ENCODE measurements at places on chromosomes 1 and 21. TPM values are rescaled to one million over a fixed set of nuclear protein-coding genes. Genes with fewer than 3 reads are reported as not detected.

DNA sequence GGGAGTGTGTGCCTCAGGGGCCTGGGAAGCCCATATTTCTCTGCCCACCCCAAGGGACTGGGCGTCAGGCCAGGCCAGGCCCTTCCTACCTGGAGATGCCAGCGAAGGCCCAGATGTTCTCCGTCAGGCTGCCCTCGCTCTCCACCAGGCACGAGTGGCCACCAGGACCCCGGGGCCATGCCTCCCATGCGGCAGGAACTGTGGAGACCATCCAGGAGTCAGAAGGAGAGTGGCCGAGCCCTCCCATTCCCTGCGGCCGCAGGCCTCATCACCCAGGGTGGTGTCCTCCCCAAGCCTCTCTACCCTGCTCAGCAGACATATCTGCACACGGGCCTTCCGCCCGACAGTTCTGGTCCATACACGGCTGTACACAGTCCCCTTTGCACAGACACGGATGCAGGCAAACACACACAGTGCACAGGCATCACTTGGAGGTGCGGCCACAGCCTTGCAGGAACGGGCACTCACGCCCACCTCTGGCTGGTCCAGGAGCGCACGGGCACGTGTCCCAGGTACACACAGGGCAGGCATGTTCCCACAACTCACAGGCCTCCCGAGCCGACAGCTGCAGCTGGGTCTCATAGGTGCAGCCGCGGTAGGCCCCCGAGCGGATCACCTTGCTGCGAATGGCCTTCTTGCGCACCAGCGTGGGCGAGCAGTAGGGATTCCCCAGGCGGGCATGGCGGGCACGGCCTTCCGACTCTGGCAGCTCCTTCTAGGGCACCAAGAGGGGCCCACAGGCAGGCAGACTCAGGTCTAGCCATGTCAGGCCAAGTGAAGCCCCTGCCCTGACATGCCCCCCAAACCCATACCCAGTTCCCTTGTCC is 5.9 kb upstream of the KIF17 start:
- no peak for DNase-seq
- H3K27ac ChIP-seq, result no peak overlapping the region
- H3K4me1 ChIP-seq, result no peaks in the 10 kb centered on the region
- H3K4me3 ChIP-seq, result no peak overlapping the region
- peaks cover 23% of the 10 kb centered on the region for H3K27me3 ChIP-seq

DNA sequence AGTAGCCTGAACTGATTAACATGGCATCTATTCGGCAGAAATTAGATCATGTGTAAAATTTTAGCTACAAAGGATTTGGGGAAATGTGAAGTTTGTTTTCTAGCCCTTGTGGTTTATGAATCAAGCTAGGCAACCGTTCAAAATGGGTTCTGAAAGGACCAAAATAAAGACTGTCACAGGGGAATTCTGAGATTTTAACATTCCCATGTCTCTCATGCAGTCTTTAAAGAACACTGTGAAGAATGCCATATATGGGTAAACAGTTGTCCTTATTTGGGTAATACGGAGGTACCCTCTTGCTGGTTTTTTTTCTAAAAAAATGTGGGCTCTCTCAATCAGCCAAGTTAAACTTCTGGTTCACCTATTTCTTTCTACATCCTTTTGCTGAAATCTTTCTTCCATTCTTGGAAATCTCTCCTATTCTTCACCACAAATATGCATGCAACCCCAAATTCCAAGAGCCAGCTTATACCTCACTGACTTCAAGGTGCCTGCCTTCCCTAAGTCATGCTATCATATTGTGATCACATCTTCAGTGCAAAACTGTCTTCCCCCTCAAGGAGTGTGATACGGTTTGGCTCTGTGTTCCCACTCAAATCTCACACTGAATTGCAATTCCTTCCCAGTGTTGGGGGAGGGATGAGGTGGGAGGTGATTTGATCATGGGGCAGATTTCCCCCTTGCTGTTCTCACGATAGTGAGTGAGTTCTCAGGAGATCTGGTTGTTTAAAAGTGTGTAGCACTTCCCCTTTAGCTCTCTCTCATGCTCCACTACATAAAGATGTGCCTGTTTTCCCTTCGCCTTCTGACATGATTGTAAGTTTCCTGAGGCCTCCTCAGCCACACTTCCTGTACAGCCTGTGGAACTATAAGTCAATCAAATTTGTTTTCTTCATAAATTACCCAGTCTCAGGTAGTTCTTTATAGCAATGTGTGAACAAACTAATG is 308.7 kb downstream of the TTLL7 start:
- H3K4me1 ChIP-seq, result peaks cover 20% of the 10 kb centered on the region
- DNase-seq, result no peak
- H3K4me3 ChIP-seq, result no peak overlapping the region
- H3K27ac ChIP-seq, result no peak overlapping the region
- H3K27me3 ChIP-seq, result peaks cover 7% of the 10 kb centered on the region
- no peaks in the 10 kb centered on the region for H3K36me3 ChIP-seq

DNA sequence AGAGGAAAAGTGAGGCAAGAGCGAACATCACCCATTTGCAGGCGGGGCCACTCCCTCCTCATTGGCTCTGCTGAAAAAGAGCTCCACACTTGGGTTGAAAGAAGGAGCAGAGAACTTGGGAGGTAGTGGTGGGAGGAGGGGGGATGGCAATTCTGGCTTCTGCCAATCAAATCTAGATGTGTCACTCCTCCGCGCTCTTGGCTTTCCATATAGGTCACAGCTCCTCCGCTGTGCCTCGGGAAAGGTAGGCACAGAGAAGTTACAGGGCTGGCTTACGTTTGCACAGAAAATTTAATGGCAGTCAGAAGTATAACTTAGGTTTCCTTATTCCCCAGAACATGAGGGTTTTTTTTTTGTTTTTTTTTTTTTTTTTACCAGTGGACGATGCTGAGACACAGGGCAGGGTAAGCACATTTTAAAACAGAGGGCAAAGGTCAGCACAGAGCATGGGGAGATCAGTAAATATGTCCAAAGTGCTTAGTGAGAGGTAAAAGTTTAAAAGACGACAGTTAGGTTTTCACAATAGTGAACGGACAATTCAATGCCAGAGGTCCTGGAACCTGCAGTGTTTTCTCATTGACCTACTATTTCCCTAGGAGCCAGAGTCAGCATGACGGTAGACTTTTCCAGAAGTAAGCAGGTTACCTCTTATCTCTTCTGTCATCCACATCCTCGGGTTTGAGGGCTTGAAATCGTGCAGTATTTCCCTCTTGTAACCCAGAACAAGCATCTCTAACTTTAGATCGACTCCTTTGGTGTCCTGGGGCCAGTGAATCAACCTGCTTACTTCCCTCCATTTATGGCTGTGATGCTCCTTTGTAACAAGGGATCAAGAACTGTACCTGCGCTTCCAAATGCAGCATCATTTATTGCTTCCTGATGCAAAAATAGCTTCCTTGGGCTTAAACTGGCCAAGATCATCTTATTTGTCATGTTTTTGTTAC is 258.9 kb upstream of the PROX1 start:
- H3K27me3 ChIP-seq, result no peaks in the 10 kb centered on the region
- no peak overlapping the region for H3K4me3 ChIP-seq
- no peaks in the 10 kb centered on the region for H3K36me3 ChIP-seq
- no peaks in the 10 kb centered on the region for H3K4me1 ChIP-seq
- no peak for DNase-seq
- no peak overlapping the region for H3K27ac ChIP-seq

GRCh38 chr1:24400065-24400464 is 13.5 kb downstream of the STPG1 start:
- H3K4me1 ChIP-seq, result peaks cover 2% of the 10 kb centered on the region
- no peak overlapping the region for H3K27ac ChIP-seq

GRCh38 chr1:150156868-150157603 is 7.3 kb downstream of the PLEKHO1 start:
- DNase-seq, result no peak
- peaks cover 62% of the 10 kb centered on the region for H3K36me3 ChIP-seq
- no peak overlapping the region for H3K4me3 ChIP-seq
- peak overlapping the region; percentile 12 for H3K27ac ChIP-seq

GRCh38 chr1:13535227-13535626 is 21.4 kb upstream of the LRRC38 start:
- no peak for DNase-seq
- no peaks in the 10 kb centered on the region for H3K36me3 ChIP-seq
- no peak overlapping the region for H3K4me3 ChIP-seq
- H3K4me1 ChIP-seq, result no peaks in the 10 kb centered on the region

GRCh38 chr1:18041685-18042355 is 65.8 kb upstream of the IGSF21 start:
- no peaks in the 10 kb centered on the region for H3K36me3 ChIP-seq
- H3K27ac ChIP-seq, result no peak overlapping the region
- no peaks in the 10 kb centered on the region for H3K4me1 ChIP-seq
- no peaks in the 10 kb centered on the region for H3K27me3 ChIP-seq
- DNase-seq, result no peak
- H3K4me3 ChIP-seq, result no peak overlapping the region

DNA sequence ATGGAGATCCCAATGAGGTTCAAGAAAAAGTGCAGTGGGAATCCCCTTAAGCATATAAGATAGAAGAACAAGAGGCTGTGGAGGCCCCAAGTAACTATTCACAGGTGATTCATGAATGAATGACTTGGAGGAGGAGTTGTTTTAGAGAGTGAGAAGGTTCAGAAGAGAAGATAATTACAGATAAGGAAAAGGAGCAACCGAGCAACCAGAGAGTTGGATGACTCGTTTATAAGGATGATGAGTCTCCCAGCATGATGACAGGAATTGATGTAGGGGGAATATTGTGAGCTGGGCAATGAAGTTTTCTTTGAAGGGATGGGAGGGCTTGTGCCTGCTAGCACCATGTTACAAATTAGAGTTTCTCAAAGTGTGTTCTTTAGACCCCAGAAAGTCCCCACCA is 9.8 kb downstream of the C8A start:
- no peaks in the 10 kb centered on the region for H3K36me3 ChIP-seq
- no peak for DNase-seq
- no peaks in the 10 kb centered on the region for H3K4me1 ChIP-seq
- H3K27ac ChIP-seq, result no peak overlapping the region

DNA sequence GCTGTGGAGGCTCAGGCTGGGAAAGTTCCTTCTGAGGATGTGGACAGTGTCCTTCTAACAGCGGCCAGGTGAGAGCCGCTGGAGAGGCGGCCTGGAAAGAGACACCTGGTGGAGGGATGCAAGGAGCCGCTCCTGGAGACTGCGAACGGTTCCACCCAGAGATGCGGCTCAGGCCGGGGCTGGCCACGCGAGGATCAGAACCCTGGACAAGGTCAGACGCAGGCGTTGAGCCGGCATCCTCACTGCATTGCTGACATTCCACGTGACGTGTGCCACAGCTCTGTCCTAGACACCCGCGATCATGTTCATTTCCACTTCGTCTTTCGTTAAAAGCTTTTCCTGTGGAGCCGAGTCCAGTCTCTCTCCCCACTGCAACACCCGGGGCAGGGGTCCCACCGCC is 28.8 kb downstream of the CFAP74 start:
- no peak for DNase-seq
- no peaks in the 10 kb centered on the region for H3K4me1 ChIP-seq
- no peaks in the 10 kb centered on the region for H3K27me3 ChIP-seq
- H3K36me3 ChIP-seq, result no peaks in the 10 kb centered on the region
- no peak overlapping the region for H3K27ac ChIP-seq

DNA sequence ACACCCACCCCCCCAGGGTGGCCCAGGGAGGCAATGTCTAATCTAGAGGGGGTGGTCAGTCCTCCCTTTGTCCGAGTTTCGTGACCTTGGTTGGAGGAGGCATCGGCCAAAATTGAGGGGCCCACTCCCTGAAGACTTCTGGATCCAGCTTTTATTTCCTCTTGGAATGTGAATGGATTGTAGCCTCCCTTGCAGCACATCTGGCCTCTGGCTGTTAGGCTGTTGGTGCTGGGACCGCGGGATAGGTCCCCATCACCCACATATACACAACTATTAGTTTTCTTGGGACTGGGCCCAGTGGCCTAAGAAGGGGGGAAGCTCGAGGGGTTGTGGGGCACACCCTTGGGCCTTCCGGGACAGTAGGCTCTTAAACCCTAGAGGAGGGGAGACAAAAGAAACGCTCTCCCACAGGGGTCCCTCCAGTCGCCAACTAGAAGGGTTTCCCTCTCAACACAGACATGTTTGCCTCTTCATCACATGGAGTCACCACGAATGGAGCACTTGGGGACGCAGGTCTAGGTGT is 2.5 kb downstream of the LHX4 start:
- H3K36me3 ChIP-seq, result no peaks in the 10 kb centered on the region
- peaks cover 27% of the 10 kb centered on the region for H3K4me1 ChIP-seq
- no peak for DNase-seq
- H3K27ac ChIP-seq, result no peak overlapping the region

DNA sequence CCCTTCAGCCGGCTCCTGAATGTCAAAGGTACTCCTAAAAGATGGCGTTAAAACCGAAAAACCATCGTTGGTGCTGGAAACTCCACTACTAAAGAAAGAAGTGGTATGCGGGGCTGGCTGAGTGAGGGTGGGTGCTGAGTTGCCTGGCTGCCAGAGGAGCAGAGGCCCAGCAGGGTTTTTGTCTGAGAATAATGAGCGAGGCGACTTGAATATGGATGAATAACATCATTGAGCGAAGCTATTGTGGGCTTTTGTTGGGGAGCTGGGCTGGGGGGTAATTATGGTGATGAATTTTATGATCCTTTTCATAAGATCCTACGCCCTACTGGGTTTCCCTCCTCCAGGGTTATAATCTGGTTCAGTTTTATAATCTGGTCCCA is 2.0 kb downstream of the PDPN start:
- no peak for DNase-seq
- H3K4me3 ChIP-seq, result no peak overlapping the region

The GFI1 gene
- total RNA-seq, result 85.1 TPM

DNA sequence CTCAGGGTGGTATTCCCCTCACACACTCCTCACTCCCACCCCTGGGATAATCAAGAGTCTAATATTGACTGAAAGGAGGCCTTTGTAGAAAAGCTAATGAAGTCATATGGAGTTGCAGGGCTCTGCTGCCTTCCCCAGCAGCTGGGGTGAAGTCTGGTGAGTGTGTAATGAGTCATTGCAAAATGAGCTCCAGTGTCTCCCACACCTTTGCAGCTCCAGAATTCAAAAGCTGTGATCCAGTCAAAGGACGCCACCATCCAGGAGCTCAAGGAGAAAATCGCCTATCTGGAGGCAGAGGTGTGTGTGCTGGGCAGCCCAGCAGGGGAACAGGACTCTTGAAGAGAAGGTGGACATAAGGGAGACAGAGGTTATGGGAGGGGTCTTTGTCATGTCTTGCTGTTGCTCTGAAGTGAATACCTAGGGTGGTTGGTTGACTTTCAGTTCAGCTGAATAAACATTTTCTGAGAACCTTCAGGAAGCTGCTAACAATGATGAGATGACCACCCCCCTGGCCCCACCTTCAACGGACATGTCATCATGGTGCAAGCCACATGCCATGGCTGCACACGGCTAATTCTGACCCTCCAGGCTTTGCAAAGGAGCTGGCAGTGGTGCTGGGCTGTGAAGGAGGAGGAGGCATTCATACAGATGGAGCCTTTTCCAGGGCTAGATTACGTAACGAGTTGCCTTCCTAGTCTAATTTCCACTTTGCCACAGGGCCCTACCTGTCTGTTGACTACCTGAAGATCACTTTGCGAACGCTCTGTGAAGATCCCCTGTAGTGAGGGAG is 32.2 kb upstream of the SNX27 start:
- peaks cover 10% of the 10 kb centered on the region for H3K4me1 ChIP-seq
- DNase-seq, result no peak
- no peaks in the 10 kb centered on the region for H3K27me3 ChIP-seq
- no peak overlapping the region for H3K27ac ChIP-seq

- no peaks in the 10 kb centered on the region for H3K4me1 ChIP-seq
- no peak for DNase-seq
- H3K27ac ChIP-seq, result no peak overlapping the region
- H3K36me3 ChIP-seq, result no peaks in the 10 kb centered on the region
Measured at GRCh38 chr1:213266983-213267772, 216.1 kb downstream of the RPS6KC1 start.

The ARTN gene
- 0.43 TPM for total RNA-seq

Data from activated CD4-positive, alpha-beta T cell treated with anti-CD3 and anti-CD28 coated beads, Interleukin-2, amount 10 ng/mL, durations not matched to agents 24 days and 14 days (primary cell).